Stimulated activated CD8-positive, alpha-beta memory T cell treated with anti-CD3 and anti-CD28 coated beads, Interleukin-2, amount 100 ng/mL, for 48 hours (primary cell): ENCODE measurements at places on chromosomes 3 and 15.

GRCh38 chr3:43346978-43347749 is 60.8 kb downstream of the SNRK start:
- DNase-seq = peak; percentile 11

GRCh38 chr15:42010434-42010833 is 10.4 kb downstream of the PLA2G4E start:
- DNase-seq = no peak

GRCh38 chr3:196706731-196707130 is 5.3 kb downstream of the CEP19 start:
- DNase-seq = no peak

DNA sequence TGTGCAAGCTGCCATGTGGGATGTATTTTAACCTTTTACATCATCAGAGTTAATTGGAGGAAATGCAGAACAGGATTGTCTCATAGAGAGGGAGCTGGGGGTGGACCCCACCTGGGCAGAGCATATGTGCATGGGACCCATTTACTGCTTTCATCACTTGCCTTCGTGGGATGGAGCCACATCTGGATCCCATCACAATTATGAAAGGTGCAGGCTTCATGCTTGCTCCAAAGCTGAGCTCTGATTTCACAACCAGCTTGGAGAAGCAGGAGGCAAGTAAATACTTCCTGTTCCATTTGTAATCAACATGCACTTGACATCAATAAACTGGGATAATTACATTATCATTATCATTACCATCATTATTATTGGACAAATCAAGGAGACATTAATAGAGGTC is 161.9 kb downstream of the ALDH1A2 start:
- DNase-seq = no peak

DNA sequence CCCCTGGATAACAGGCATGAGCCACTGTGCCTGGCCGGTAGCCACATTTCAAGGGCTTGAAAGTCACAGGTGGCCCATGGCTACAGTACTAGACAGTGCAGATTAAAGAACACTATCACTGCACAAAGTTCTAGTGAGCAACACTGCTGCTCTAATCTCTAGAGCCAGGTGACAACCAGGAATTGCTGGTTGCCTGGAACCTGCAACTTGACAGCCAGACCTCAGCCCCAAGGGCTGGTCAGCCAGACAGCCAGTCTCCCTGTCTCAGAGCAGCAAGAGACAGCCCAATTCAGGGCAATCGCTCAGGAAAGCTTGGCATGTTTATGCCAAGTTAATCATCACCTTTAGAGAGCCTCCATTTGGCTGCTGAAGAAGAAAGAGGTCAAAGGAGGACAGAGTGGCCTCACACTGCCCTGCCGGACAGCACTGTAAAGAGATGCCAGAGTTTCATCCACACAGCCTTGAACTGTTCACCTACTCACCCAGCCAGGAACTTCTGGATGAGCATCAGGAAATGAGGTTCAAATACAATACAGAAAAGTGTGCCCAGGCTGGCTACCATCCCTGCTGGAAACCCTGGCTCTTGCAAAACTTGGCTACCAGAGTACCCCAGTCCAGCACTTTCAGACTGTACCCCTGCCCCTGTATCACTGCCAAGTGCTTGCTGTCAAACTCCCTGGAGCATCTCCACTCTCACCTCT is 6.0 kb downstream of the CCDC12 start:
- DNase-seq = no peak

- DNase-seq = no peak
Observed at GRCh38 chr3:37905346-37905745, 43.7 kb downstream of the CTDSPL start.

- no peak for DNase-seq
Observed at GRCh38 chr3:46670891-46671427, 22.5 kb downstream of the ALS2CL start.

- DNase-seq = no peak
Observed at GRCh38 chr3:73449774-73450173, 175.0 kb downstream of the PDZRN3 start.

DNA sequence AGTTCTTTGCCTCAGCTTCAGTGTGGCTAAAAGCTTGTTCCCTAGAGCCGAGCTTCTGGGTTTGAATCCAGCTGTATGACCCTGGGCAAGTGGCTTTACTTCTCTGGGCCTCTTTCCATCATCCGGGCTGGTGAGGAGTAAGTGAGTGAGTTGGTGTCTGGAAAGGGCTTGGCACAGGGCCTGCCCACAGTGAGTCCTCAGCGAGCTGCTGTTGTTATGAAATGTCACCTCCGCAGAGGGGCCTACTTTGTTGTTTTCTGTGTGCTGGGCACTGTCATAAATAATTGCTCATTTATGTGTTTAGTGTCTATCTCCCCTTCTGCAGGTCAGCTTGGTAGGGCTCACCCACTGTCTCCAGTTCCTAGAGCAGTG is 31.7 kb downstream of the SLC6A6 start:
- no peak for DNase-seq

- DNase-seq = no peak
Observed at GRCh38 chr3:148102156-148102555, 595.5 kb upstream of the AGTR1 start.

- no peak for DNase-seq
Observed at GRCh38 chr3:190902292-190902691, 39.8 kb upstream of the GMNC start.
